ENCODE measurements at places on chromosomes 2 and 18.

- DNase-seq: no peak
Measured at GRCh38 chr18:78671551-78671950, 308.1 kb upstream of the SALL3 start.

DNA sequence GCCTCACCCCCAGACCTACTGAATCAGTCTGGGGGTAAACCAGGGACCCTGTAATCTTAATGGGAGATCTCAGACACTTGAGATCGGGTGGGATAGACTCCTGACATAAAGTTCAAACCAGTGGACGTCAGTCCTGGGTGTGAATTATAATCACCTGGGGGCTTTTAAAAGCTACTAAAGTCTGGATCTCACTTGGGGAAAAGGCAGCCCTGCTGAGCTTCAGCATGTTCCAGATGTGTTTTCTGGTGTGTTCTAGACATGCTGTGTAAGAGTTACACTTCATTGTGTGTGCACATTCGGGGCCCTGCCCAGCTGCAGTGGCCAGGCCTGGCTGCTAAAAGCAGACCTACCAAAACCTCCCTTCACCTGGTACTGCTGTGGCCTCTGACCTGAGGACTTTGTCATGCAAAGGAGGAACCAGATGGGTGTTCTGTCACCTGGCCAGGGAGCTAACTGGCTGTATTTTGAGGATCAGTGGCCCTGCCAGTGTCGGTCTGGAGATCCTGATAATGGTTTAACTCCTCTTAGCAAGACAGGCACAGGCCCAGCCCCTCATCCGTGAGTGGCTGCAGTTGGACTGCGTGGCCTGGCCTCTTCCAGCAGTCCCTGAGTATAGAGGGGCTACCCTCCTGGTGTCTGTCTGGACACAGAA is 10.6 kb downstream of the RRM2 start:
- no peak for DNase-seq

DNA sequence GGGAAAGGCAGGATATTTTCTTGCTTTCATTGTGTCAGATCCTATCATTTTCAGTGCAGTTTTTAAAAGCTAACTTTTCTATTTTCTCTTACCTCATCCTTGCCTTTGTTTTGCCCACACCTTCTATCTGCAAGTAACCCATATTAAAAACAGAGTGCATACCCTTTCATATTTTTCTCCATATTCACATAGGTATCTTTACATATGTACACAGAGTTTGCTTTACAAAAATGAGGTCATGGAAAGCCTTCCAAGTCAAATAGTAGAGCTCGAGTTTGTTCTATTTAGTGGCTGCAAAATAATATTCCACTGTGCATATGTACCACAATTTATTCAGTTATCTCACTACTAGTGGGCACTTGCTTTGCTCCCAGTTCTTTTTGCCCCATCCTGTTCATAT is 3.9 kb upstream of the DHRS9 start:
- DNase-seq: no peak

- peak; percentile 39 for DNase-seq
Measured at GRCh38 chr2:152585830-152586484, 131.3 kb downstream of the PRPF40A start.

DNA sequence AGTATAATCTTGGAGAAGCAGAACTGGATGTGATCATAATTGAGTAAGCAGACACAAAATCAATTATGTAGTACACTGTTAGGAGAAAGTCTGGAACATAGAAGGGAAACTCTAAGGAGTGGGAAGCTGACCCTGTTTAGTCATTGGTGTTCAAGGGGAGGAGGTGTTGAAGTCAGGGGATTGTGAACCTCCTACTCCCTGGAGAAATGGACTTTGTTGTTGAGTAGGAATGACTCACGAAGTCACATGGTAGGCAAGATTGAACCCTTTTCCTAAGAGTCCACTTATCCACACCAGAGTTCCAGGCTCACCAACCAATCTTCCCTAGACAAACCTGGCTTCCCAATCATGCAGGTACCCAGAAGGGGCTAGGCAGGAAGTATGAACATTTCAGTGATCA is 81.0 kb upstream of the BCL11A start:
- DNase-seq: no peak

- DNase-seq: no peak
Measured at GRCh38 chr2:106885329-106885728, 638 bp downstream of the ST6GAL2 start.

- no peak for DNase-seq
Measured at GRCh38 chr2:128306081-128306930, 12.4 kb downstream of the HS6ST1 start.

DNA sequence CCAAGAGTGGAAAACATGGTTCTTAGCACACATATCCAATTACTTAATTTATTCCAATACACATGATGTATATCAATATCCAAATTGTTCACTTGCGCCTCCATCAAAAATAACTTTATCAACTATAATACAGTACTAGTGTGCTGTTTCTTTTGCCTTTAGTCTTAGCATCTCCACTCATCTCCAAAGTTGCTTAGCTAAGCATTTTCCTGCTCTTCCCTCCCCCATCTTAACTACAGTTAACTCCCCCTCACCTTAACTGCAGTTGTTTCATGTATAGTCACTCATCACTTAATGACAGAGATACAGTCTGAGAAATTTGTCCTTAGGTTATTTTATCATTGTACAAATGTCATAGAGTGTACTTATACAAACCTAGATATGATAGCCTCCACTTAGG is 705.2 kb upstream of the LINC00305 start:
- DNase-seq: no peak

GRCh38 chr2:145797692-145798091 is 1277.8 kb upstream of the ZEB2 start:
- no peak for DNase-seq

DNA sequence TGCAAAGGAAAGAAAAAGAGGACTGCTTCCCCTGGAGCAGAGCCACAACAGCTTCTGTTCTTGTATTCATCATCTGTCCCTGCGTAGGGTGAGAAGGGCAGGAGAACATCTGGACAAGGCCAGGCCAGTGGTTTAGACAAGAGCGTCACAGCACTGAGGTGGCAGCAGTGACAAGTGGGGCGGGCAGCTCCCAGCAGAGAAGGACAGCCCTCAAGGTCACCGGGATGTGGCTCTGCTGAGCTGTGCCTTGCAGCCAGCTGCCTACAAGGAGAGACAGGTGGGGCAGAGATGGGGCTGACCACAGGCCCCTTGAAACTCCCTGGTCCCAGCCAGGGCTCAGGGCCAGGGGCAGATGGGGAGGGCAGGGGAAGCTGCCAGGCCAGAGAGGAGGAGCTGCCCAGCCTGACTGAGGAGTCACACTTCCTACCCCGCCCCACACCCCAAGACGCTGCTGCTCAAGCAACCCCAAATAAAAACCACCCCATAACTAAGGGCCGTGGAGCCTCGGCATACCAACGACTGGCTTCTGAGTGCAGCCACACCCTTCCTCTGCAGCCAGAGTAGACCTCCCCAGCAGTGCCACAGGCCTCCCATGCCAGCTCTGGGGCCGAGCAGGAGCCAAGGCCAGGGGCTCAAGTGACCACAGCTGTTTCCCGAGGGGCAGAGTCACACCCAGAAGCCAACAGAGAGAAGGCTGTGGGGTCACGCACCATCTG is 5.4 kb downstream of the RAB11FIP5 start:
- DNase-seq: no peak

DNA sequence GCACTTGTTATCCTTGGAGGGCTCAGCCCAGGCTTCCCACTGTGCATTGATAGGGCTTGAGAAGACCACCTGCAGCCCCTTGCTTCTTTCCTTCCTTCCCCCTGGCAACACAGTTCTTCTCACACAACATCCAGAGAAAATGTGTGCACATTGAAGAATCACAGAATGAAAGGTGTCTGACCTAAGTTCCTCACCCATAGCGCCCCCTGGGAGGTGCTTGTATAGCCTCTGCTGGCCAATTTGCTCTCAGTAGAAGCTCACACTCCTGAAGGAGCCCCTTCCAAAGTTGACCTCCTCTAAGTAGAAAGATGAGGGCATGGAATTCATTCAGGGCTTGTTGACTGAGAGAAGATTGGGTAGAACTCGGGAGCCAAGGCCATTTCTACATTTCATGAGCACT is 758.4 kb upstream of the KLHL29 start:
- no peak for DNase-seq
